ENCODE measurements at places on chromosomes 16 and 17.

- no peak for DNase-seq
Measured at GRCh38 chr17:79213305-79213704, 138.7 kb downstream of the ENGASE start.

GRCh38 chr16:22022151-22022550 lies 14.2 kb downstream of the MOSMO start:
- DNase-seq, result no peak

DNA sequence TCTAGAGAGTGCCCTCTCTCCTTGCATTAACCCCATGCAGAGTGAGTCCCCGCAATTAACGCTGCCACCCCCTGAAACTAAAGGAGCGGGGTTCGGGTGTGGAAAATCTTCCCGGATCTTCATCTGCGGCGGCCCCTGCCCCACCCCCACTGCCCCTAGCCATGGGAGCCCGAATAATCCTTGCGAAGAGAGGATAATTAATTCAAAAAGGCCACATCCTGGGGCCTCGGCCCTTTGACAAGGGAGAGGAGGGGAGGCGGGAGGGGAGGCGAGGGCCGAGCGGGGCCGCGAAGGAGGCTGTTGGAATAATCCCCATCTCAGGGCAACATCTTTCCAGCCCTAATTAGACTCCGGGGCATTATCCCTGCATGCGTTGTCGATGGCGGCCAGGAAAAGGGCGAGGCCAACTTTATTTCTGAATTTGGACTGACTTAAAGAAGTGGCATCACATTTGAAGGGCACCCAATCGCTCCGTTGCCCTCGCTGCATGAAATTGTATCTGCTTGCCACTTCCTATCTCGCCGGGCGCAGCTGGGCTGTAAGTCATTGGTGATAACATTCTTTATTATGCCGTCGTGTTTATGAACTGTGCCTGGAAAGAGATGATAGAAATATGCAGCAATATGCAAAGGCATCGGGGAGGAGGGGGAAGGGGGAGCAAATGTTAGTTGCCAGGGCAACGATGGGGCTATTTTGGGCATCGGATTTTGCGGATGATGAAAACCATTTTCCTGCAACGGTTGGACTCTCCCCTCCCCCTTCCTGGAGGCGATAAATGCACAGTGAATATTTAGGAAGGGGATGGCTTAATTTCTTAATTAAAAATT lies 387.1 kb upstream of the TNRC6C start:
- no peak for DNase-seq

- DNase-seq, result no peak
Measured at GRCh38 chr17:9329251-9329921, 246.2 kb downstream of the STX8 start.

- no peak for DNase-seq
Measured at GRCh38 chr16:62067981-62068380, 31.7 kb upstream of the CDH8 start.

GRCh38 chr17:48113201-48113676 lies 5.7 kb downstream of the SNX11 start:
- DNase-seq, result no peak

DNA sequence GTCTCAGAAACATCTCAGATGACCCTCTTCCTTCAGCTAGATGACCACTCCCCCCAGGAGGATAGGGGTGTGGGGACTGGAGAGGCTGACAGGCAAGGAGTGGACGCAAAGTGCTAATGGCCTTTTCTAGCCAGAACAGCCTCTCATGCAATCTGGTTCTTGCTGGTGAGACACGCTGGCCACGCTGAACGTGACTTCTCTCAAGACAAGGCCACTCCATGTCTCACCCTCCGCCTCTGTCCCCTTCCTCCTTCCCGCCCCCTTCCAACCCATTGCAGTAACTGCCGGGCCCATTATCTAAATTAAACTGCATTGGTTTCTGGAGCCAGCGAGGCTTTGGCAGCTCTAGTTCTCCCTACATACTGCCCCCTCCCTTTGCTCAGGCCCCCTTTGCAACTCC lies 9.5 kb downstream of the CACNA1G start:
- DNase-seq, result no peak

- DNase-seq, result no peak
Measured at GRCh38 chr16:88059701-88060386, 108.6 kb downstream of the BANP start.

DNA sequence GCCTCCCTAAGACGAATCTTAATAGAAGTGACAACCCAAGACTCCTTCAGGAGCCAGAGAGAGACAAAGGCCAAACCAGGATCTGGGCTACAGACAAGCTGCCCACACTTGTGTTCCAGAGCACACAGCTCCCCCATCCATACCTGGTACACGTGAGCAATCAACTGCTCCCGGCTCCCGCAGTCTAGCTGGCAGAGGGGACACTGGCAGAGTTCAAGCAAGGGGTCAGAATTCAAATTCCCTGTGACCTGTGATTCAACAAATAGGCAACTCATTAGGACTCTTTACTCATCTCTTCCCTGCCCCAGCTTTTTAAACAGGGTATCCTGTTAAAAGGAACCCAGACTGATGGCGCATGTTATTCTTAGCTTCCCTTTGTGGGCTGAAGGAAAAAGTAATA lies 18.2 kb downstream of the ATXN1L start:
- no peak for DNase-seq

GRCh38 chr16:10552281-10552680 lies 28.1 kb downstream of the EMP2 start:
- DNase-seq, result no peak

DNA sequence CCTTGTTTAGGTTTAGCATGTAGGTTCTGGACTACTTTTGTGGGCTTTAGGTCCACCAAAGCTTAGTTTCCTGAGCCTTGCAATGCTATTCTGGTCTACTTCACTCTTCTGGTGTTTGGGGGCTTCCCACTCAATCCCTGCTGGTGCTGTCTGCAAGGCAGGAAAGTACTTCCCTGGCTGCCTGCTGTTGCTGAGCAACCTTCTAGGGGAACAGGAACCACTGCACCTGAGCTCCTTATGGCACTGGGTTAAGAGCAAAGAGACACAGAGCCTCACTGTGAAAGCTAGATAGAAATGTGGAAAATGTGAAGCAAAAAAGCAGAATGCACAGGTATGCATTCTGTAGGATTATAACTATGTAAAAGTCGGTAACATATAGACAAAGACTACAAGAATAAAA lies 17.0 kb downstream of the MPO start:
- no peak for DNase-seq

DNA sequence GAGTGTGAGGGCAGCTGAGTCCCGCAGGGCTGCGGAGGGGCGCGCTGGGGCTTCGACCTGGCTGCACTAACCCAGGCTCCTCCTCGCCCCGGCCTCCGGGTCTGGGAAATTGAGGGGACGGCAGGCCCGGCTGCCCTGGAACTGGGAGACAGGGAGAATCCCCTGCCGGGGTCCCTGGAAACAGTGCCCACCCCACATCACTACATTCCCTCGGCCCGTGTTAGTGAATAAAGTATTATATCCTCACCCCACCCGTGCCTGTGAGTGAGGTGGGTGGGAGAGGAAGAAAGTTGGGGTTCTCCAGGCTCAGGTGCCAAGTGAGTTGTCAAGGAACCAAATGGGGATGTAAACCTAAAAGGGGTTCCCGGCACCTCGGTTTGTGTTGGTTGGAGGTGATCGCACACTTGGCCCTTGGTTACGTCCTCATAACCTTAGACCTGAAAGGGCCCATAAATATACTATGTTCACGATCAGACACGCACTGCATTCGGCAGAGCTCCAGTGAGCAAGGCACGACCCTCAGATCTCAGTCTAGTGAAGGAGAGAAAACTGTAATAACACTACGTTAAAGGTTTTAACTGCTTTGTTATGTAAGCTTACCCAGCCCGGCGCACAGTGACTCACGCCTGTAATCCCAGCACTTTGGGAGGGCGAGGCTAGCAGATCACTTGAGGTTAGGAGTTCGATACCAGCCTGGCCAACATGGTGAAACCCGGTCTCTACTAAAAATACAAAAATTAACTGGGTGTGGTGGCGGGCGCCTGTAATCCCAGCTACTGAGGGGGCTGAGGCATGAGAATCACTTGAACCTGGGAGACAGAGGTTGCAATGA lies 11.2 kb downstream of the ZNF771 start:
- no peak for DNase-seq

- DNase-seq, result no peak
Measured at GRCh38 chr17:38874505-38875400, 4.9 kb downstream of the LASP1 start.

- no peak for DNase-seq
Measured at GRCh38 chr16:12348733-12349704, 372.5 kb downstream of the SNX29 start.

DNA sequence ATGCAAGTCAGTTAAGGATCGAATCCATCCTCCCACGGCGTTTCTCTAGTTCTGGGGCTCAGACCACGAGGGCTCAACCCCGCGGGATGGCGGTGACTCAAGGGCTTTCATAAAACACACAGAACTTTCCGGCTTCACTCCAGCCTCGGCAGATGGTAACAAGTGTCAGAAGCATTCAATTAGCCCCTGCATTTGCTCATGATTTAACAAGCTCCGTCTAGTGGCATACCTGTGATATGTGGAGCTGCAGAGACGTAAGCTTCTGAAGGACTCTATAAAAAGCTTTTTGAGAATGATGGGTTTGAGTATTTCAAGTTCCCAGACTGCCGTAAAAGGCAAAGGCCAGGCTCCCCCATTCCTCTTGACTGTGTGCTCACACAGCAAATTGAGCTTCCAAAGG lies 91.3 kb upstream of the SEC14L1 start:
- DNase-seq, result no peak

GRCh38 chr17:44794851-44795413 lies 35.2 kb downstream of the GJC1 start:
- DNase-seq, result peak; percentile 64

- DNase-seq, result no peak
Measured at GRCh38 chr17:19311421-19312215, 50.9 kb downstream of the B9D1 start.

DNA sequence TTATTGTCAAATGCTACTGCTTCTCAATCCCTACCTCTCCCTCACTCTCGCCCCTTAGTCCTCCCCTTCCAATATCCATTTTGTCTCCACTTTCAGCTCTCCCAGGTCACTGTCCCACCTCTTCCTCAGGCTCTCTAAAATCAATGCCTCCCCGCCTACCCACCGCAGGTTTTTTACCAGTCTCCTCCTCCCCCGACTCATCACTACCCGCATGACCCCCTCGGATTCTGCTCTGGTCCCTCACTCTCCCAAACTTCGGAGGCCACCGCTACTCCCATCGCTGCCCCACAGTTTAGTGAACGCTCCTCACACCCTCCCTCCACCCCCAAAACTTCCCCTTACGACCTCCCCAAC lies 513 bp downstream of the CRLF3 start:
- no peak for DNase-seq

- DNase-seq, result no peak
Measured at GRCh38 chr17:57853695-57854094, 3.9 kb upstream of the MRPS23 start.

DNA sequence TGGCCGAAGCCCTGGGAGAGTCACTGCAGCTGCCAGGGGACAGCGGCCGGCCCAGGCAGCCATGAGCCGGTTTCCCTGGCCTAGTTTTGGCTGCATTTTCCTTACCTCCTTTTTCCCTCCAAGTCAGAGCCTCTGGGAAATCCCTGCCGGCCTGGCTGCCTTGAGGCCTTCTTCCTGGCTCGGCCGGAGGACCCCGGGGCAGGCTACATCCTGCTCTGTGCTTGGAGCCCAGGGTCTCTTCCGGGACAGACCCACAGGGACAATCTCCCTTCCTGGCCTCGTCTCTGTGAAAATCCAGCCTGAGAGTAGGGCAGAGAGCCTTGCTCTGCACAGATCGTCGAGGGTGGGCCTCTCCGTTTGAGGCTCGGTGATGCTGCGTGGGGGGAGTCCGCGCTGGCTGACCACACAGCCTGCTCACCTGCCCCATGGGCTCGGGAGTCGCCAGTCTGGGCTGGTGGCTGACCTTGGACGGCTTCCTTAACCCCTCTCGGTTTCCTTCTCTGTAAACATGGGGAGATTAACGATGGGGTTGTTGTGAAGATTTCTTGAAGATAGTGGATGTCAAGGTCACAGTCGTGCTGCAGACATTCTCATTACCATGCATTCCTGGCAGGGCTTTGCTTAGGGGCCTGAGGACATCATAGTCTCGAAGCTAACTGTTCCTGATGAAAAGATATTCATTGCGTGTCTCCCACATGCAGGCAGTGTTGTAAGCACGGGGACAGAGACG lies 34.8 kb upstream of the CIBAR2 start:
- DNase-seq, result no peak

- no peak for DNase-seq
Measured at GRCh38 chr17:33657181-33657580, 364.1 kb upstream of the ASIC2 start.

DNA sequence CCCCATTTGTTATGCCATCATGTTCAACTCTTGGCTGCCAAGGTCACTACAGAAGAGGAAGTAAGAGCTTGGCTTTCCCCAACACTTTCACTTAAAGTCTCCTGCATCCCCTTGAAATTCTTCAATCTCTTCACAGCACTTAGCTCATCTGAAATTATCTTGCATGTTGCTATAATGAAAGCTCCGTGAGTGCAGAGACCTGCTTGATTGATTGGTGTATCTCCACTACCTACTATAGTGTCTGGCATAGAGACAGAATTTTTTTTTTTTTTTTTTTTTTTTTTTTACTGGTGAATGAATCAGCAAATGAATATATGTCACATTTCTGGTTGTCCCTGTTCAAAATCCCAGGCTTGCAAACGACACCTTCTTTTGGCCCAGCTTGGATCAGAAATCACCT lies 1.9 kb upstream of the SDR42E1 start:
- DNase-seq, result no peak

DNA sequence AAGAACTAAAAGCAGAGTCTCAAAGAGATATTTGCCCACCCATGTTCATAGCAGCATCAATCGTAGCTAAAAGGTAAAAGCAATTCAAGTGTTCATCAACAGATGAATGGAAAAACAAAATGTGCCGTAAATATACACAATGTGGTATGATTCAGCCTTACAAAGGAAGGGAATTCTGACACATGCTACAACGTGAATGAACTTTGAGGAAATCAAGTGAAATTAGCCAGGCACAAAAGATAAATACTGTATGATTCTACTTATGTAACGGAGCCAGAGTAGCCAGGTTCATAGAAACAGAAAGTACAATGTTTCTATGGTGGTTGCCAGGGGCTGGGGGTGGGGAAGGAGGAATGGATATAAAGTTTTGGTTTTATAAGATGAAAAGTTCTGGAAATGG lies 57.8 kb upstream of the IL34 start:
- DNase-seq, result no peak

DNA sequence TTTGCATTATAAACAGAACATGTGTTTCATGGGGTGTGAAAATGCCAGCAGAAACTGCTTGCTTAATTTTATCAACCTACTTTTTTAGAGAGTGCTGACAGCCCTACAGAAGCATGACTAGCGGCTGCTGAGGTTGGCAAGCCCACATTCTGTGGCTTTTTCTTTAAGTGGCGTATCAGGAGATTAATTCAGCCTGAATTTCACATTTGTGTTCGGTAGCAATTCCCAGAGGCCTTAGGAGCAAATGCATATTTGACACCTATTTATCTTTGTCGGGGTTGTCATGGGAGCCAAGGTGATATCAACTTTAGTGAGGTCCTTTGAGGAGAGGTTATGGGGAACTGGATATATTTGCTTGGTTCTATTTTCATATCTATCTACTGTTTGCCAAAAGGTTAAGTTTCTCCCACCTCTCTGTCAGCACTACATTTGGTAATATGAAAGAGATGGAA lies 140.9 kb downstream of the KCNJ2 start:
- no peak for DNase-seq

- DNase-seq, result no peak
Measured at GRCh38 chr16:72051818-72052217, 2.5 kb upstream of the HP start.
